SJCRH30 (cell line): ENCODE measurements at places on chromosomes 2 and 18.

DNA sequence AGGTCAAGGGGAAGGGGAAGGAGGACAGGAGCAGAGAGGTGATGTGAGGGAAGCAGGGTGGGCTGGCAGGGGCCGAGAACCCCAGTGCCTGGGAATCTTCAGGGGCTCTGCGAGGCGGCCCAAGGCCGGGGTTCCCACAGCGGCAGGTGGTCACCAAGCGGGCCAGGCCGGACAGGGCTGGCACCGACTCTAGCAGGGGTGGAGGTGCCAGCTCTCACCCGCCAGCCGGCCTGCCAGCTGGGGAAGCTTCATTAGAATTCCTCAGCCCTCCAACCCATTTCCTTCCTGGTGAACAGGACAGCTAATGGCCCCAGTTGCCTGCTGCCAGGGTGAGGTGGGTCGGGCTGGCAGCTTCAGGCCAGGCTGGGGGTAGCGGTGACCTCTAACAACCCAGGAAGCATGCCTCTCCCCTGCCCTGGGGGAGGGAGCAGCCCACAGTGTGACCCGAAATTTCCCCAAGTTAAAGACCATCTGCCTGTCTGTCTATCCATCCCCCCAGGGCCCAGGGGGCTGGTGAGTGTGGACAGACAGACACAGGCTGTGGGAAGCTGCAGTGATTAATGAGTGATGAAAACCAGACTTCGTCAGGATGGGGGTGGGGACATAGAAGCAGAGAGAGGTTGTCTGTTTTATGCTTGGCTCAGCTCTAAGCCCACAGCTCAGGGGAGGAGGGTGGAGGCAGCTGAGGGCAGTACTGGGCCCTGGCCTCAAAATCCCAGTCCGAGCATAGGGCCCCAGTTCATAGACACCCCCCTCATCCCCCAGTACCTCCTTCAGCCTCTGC is 144.1 kb downstream of the ZFP36L2 start:
- H3K36me3 ChIP-seq, result no peaks in the 10 kb centered on the region
- H3K27me3 ChIP-seq, result no peaks in the 10 kb centered on the region
- H3K4me1 ChIP-seq, result peaks cover 55% of the 10 kb centered on the region
- H3K4me3 ChIP-seq, result no peak overlapping the region

DNA sequence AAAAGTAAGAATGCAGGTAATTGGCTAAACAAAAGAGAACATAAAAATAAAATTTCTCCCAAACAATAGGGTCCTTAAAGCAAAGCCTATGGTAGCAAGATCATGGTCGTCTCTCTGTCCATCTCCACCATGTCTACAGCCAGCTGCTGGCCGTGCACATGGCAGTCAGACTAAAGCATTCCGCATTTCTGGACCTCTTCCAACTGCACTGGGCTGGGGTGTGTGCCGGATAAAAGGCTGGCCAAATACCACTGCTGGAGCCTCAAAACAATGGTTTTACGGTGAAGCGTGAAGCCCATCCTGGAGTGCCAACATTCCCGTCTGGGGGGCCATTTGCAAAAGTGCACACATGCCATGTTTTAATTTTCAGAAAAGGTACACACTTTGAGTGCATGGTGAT is 74.8 kb upstream of the PIEZO2 start:
- no peak for DNase-seq
- no peaks in the 10 kb centered on the region for H3K36me3 ChIP-seq
- no peak overlapping the region for H3K4me3 ChIP-seq

GRCh38 chr2:6927186-6927585 is 10.0 kb downstream of the RNF144A start:
- no peak for DNase-seq
- no peak overlapping the region for H3K27ac ChIP-seq
- peaks cover 18% of the 10 kb centered on the region for H3K4me1 ChIP-seq
- H3K27me3 ChIP-seq, result no peaks in the 10 kb centered on the region
- H3K4me3 ChIP-seq, result no peak overlapping the region

DNA sequence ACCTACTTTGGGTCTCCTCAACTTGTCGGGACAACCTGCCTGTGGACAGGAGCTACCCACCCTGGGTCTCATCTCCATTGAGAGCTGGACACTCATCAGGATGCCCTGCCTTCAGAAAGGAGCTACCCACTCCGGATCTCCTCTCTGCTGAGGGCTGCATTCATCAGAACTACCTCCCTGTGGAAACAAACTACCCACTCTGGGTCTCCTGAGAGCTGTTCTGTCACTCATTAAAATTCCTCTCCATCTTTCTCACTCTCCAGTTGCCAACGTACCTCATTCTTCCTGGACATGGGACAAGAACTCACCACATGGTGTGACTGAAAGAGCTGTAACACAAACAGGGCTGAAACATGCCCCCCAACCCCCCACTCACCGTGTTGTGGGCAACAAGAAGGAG is 22.5 kb upstream of the UBE2F start:
- no peaks in the 10 kb centered on the region for H3K4me1 ChIP-seq
- no peaks in the 10 kb centered on the region for H3K36me3 ChIP-seq
- H3K27ac ChIP-seq, result no peak overlapping the region
- no peaks in the 10 kb centered on the region for H3K27me3 ChIP-seq
- no peak for DNase-seq

DNA sequence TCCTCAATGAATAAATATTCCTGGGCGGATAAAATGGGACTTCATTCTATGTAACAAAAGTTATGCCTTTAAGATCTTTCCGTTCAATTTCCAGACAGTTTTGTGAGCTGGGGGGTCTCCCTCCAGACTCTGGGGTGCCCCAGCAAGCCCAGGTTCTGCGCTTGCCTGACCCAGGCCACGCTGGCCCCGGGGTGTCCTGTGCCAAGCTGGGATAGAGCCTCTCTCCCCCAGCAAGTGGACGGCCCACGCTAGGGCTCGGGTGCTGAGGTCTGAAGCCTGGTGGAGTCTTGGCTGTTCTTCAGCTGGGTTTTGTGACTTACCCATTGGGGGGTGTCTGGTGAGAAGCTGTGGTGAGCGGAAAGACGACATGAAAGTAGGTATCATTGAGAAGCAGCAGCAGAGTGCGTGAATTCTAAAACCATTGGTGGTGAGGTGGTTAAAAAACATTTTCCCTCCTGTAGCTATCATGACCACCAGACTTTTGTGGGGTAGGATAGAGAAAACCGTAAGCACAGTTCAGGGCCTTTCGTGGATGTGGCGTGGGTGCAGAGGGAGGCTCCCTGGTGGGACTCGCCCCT is 346.8 kb downstream of the ANAPC1 start:
- H3K4me1 ChIP-seq, result peaks cover 10% of the 10 kb centered on the region
- no peak overlapping the region for H3K27ac ChIP-seq
- DNase-seq, result no peak
- H3K36me3 ChIP-seq, result no peaks in the 10 kb centered on the region
- H3K4me3 ChIP-seq, result no peak overlapping the region
- H3K27me3 ChIP-seq, result no peaks in the 10 kb centered on the region

- DNase-seq, result no peak
- no peak overlapping the region for H3K27ac ChIP-seq
- H3K4me1 ChIP-seq, result peaks cover 24% of the 10 kb centered on the region
- H3K4me3 ChIP-seq, result no peak overlapping the region
Observed at GRCh38 chr2:165636959-165637358, 157.1 kb downstream of the GALNT3 start.
